Aorta (tissue), 5 donors: ENCODE measurements at places on chromosomes 3 and 15.

GRCh38 chr3:25775936-25776335 lies 7.3 kb downstream of the NGLY1 start:
- no peak for DNase-seq

DNA sequence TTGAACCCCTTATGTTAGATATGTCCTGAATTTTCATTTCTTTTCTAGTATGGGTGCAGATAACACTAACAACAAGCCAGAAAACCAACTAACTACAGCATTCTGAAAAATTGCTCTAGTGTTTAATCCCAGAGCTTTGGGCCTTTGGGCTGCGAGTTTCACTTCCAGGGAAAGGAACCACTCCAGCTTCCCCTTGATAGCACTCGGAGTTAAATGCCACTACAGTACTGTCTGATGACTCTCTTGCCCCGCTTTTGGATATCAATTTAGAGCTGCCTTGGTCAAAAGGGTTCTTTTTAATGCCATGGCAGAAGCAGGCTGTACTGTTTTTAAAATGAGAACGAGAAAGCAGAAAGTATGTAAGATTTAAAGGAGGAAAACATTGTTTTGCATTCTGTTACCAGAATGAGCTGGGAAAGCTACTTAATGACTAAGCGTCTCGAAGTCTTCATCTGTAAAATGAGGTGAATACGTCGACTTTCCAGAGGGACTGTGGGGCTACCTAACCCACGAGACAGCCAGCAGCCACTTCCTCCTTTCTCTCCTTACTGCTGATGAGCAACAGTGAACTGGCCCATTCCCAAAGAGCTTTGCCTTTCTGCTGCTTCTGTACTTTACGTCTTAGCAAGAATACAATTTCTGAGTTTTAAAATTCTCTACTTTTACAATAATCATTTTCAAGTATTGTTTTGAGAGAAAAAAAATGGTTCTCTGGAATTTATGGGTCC lies 299.3 kb upstream of the LYSMD4 start:
- no peak for DNase-seq

DNA sequence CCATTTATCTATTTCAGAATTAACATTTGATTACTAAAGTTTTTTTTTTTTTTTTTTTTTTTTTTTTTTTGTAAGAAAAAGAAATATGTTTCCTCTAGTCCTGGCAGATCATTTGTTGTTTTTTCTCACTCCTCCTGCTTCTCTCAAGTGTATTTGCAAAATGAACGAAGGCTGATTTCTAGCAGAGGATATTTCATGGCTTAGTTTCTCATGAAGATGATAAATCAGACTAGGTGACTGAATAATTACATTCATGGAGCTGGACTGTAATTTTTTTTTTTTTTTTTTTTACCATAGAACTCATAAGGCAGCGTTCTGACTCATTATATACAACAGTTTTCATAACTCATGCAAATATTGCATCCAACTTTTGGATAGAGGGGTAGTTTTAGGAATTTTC lies 332.5 kb upstream of the SEMA6D start:
- no peak for DNase-seq

GRCh38 chr3:151856118-151856517 lies 17.3 kb upstream of the SUCNR1 start:
- no peak for DNase-seq

DNA sequence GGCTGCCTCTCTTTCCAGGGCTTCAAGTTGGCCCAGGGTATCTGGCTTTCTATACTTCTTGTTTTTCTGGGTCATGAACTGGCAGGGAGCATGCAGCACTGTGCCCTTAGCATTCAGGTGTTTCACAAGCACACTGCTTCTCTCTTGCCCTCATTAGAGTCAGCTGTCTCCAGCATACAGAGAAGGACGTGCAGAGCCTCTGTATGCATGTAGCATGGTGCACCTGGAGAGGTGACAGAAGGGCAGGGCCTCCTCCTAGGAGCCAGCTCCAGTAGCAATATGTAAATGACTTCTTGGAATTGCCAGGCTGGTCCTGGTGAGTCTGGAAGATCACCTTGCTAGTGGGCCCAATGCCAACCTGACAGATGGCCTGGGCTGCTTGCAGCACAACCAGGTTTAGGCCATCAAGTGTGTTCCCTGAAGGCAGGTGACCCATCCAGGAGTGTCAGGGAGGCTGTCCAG lies 44.8 kb upstream of the ATP2C1 start:
- DNase-seq, result no peak

DNA sequence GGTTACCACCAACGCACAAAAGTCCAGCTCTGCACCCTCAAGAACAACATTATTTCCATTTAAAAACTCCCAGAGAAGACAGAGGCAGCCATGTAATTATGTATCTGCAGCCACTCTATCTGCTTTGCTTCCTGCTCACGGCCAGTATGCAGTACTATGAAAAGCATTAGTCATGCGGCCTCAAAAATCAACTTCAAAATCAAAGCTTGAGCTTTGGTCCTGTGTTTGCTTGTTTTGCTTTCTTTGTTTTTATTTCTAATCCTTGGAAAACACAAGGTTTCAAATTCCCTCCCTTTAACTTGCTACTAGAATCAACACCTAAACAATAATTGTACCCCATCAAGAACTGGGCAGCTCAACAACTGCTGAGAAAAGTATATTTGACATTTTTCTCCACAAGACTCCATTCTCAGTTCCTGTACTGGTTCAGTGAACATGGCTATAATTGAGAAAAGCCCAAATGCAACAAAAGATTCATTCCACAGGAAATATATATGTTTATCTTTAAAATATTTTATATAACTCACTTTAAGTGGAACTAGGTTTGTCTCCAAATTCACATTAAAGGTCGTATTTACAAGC lies 37.6 kb downstream of the GBE1 start:
- DNase-seq, result no peak

DNA sequence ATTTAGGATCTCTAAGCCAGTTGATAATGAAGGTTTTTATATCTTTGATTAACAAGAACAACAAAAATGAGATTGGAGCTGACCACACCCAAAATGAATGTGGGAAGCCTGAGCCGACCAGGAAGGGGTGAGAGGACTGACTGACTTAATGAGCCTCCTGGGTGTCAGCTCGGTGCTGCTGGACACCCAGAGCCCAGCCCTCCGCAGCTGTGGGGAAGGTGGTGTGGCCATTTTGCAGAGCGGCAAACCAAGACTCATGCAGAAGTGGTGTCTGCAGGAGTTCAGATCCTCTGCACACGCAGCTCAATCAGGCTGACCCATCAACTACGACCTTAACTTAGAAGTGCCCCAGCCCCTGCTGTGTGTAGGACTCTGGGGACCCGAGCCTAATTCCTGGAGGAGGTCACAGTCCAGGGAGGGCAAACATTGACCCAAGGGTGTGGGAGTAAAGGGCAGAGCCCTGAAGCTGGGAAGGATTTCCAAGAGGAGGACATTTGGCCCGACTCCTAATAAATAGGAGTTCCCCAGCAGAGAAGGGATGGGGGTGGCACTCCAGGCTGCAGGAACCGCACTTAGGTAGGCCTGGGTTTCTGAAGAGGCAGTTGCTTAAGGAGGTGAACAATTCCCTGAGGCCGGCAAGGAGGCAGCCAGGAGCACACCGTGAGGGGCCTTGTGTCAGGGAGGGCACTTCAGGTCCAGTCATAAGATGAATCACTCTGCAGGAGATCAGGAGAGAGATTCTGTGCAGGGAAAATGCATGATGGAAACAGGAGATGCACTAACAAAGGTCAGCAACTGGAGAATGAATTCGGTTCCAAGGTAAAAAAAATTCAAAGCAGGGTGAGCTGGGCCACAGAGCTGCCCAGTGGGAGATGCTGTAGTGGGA lies 197.1 kb upstream of the TPM1 start:
- no peak for DNase-seq

- DNase-seq, result no peak
Measured at GRCh38 chr3:159782724-159783421, 205.8 kb upstream of the IL12A start.

DNA sequence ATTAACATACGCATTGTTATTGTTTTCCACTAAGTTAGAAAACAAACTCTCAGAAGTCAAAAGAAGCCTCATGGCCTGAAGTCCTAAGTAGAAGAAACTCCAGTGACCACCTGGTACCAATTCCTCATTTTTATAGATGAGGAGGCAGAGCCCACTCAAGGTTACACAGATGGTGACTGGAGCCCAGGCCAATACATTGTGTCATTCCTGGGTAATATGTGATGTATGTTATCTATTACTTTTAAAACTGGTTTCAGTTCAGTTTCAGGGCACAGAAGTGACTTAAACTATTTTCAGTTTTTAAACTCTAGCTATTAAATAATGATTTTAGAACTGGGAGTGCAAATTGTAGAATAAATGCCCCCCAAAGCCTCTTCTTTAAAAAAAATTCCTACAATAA lies 66.7 kb upstream of the STXBP5L start:
- DNase-seq, result no peak

- no peak for DNase-seq
Measured at GRCh38 chr15:31353931-31354330, 27.3 kb downstream of the KLF13 start.

- peak; percentile 48 for DNase-seq
Measured at GRCh38 chr3:198079771-198080520, 119.9 kb downstream of the LMLN start.

DNA sequence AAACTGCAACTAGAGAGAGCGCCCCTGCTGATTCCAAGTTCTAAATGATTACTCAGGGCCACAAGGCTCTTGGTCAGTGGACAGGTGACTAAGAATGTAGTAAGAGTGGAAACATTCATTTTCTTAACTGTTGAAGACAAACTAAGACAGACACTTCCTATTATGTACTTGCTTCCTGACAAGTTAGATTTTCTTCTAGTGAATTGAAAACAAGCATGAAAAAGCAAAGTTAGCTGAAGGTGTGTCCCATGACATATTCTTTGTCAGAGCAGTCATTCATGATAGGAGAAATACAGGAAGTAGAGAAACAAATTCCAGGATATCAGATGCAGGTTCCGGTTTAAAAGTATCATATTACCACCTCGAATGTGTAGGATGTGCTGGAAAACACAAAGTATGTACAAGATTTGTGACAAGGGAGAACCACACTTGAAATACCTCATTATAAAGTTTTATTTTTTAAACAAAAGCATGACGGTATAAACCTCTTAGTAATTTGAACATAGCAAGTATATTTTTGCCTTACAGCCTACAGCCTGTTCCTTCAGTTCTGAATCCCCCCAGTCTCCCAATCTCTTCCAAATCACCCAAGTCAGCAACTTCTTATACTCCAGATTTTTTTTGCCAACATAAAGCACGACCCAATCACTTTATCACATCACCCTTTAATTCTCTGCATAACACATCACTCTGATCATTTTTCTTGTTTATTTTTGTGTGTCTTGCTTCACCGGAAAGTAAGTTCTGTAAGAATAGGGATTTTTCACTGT lies 6.2 kb downstream of the TSPAN3 start:
- no peak for DNase-seq

GRCh38 chr3:150738688-150739087 lies 24.3 kb downstream of the SIAH2 start:
- DNase-seq, result no peak

DNA sequence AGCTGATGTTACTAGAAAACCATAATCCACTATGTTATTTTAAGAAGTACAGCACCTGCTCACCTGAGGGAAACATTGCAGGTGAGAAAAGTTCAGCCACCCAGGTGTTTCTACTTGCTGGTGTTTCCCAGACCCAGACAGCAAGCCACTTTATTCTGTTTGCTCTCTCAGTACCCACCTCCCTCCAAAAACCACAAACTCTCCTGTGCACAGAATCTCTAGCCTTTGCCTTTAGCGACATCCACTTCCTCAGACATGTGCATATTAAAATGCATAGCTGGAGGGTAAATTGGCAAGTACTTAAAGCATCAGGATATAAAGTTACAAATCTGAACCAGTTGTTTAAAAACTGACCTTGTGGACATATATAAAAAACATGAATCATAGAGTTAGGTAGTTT lies 36.7 kb downstream of the VGLL3 start:
- DNase-seq, result no peak

DNA sequence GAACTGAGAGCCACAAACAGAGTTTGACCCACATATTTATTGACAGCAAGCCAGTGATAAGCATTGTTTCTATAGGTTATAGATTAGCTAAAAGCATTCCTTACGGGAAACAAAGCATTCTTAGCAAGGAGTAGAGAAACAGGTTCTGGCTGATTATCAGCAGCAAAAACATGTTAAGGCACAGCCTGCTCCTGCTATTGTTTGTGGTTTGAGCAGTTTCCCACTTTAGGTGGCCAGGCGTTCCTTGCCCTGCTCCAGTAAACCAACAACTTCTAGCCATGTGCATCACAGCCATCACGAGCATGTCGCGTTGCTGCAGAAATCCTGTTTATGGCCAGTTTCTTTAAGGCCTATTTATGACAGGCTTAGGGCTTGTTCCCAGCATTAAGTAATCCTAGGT lies 44.7 kb upstream of the C2CD4B start:
- DNase-seq, result no peak

GRCh38 chr3:153173758-153174516 lies 11.9 kb downstream of the RAP2B start:
- DNase-seq, result no peak

- DNase-seq, result no peak
Measured at GRCh38 chr3:149806171-149806778, 6.7 kb upstream of the RNF13 start.

DNA sequence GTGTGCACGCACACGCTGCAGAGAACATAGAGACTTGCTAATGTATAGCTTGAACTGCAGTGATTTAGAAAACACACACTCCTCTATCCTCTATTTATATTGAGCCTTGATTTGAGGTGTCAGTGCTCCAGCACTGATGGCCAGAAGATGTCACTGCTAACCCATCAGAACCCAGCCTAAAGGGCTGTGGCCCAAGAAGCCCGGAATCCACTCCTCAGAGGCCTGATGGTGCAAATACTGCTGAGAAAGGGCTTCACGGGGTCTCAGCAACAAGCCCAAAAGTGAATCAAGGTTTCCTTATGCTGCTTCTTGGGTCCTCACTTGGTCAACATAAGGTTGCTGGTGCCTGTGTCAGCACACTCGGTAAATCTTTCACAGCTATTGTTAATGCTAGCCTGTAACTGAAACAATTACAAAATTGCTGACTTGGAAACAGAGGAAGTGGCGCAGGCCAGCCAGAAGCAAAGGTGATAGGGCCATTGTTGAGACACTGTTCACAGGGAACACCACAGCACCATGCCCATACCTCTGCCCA lies 60.3 kb downstream of the HEG1 start:
- DNase-seq, result peak; percentile 66
